ENCODE measurements at places on chromosomes 6 and 20.

DNA sequence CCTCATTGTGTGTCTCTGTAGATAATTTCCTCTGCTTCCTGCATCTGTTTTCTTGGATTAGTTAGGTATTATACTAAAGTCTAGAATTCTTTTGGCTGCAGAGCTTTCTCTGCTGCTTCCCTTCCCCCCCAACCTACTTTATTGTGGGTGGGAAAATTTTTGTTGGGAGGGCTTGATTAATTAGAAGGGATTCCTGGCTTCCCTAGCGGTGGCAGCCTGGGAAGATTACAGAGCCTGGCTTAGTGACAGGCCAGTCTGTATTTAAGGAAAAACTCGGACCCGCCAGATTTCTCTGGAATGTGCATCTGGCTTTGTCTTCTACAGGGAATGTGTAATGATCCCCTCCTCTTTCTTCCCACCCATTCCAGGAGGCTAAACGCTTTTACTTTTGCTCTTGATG, 31.2 kb downstream of the SLX4IP start:
- DNase-seq, result no peak

DNA sequence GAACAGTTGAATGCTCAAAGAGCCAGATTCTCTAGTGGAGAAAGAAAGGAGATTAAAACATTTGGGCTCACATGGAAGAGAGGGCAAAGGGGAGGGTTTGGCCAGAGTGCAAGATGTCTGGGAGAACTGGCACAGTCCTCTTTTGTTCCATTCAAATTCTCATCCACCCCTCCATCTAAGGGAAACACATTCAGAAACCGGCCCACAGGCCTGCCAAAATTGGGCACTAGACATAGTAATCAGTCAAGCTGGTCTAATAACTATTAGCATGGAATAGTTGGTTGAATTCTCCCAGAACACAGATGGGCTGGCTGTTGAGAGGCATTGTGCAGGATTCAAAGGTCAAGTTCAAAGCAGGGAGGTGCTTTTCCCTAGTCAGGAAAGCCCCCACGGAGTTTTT, 341.4 kb upstream of the IRAK1BP1 start:
- no peak for DNase-seq

DNA sequence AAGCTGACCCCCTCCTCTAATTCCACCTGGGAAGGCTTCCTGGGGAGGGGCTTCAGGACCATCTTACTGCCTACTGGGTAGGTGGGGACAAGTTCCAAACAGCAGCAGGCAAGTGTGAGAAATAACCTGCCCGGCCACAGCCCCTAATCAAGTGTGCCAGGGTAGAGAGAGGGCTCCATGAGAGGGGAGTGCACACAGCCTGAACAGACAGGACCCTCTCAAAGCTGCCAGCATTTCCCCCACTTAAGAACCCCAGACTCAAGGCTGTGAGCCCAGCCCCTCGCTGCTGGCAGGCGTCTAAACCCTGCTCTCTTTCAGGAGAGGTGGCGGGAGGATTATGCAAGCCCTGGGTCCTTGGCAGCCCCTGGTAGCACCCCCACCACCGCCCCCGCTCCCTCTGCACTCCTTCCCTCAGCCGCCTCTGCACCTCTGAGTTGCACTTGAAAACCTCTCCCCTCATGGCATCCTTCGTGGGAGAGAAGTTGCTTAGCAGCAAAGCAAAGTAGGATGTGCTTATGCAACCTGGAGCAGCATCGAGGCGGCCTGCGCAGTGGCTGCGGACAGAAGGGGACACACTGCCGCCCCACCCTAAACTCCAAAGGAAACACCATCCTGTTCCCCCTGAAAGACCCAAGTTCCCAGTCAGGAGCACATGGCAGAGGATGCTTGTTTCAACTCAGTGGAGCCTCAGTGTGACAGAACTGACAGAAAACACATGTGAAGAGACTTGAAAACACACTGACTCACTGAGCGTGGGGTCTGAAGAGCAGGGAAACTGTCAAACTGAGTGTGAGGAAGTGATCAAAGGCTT, 10.5 kb downstream of the DDRGK1 start:
- no peak for DNase-seq

GRCh38 chr20:32462900-32463641, 104.9 kb downstream of the ASXL1 start:
- no peak for DNase-seq

Measured in NCI-H146 (cell line).